ENCODE measurements at places on chromosomes 5 and 9.

GRCh38 chr5:129593525-129593924 is 133.4 kb downstream of the ADAMTS19 start:
- DNase-seq = no peak

DNA sequence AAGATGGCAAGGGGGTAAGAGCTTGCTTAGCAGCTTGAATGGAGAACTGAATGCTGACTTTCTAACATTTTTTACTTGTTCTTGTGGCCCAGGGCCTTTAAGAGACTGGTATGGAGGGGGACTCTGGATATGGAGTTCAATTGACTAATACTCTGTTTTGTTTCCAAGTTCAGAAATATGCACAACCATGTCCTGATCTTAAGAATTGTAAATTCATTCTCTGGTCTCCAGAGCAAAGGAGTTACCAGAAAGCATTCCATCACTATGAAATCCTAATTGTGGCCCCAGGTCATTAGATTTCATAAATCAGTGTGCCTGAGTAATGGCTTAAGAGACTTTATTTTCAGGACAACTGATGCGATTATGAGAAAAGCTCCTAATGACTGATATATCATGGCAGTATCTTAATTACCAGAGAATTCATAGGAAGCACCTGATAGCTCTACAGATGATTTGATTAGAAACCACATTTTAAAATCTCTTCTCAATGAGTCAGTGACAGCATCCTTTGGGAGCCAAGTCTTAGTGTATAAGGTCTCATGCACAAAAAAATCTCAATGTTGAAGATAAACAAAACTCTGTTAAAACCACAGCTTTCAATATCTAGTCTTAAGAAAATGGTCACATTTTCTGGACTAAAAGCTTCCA is 613.6 kb upstream of the KLF4 start:
- DNase-seq = no peak

- no peak for DNase-seq
These were observed 139.5 kb downstream of the BARX1 start for GRCh38 chr9:93815677-93816076.

- DNase-seq = no peak
These were observed 135.5 kb downstream of the PRR16 start for GRCh38 chr5:120599576-120599975.

DNA sequence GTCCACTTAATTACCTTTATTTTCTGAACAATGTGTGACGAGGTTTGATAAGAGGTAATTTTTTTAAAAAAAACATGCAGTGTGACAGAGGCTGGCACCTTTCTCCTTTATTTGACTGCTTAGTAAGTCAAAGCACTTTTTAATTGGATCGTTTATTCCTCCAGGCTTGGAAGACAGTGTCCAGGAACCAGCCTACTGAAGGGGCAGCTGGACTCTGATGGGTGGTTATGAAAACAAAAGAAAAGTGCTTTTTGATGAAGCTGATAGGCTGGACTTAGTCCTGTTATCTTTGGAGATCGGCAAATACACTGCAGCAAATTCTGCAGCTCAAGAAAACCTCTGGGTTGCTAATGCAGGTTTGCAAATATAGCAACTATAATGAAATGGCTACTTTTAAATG is 141.7 kb downstream of the DCP2 start:
- no peak for DNase-seq
